ENCODE measurements at places on chromosomes 13 and 19.

- DNase-seq = no peak
Measured at GRCh38 chr13:79780240-79780639, 299.3 kb downstream of the NDFIP2 start.

- no peak for DNase-seq
Measured at GRCh38 chr19:10092648-10093294, 6.7 kb downstream of the SHFL start.

DNA sequence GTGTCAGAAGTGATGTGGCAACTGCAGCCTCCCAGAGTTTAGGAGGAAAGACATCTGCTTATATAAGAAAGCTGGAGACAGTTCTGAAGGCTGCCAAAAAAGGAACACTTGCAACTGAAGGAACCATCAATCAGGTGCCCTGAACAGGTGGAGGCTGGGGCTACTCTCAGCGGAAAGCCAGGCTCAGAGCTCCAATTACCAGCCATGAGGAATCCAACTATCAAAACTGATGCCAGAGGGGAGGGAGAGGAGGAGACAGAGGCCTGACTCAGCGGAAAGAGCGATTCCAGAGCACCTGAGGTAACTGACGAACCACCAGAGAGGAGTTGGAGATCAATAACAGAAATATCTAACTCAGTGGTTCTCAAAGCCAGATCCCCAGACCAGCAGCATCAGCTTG is 24.3 kb downstream of the LEUTX start:
- no peak for DNase-seq

DNA sequence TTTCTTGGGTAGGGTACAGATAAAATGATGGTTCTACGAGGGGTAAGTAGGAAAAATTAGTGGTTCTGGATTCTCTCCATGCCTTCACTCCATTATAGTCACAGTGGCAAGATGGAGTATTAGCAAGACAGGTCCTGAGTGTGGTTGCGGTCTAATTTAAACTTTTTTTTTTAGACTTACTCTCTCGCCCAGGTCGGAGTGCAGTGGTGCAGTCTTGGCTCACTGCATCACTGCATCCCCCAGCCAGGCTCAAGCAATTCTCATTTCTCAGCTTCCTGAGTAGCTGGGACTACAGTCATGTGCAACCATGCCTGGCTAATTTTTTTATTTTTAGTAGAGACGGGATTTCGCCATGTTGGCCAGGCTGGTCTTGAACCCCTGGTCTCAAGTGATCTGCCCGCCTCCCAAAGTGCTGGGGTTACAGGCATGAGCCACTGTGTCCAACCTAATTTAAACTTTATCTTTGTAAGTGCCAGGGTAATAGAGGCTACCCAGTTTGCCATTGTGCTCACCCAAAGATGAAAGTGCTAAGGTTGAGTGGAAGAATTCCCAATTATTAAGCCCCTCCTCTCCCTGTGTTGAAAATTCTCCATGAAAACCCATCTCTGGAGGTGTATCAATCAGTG is 135.6 kb downstream of the TM9SF2 start:
- DNase-seq = no peak

GRCh38 chr19:9308091-9308770 is 1.4 kb downstream of the ZNF699 start:
- DNase-seq = no peak

- DNase-seq = no peak
Measured at GRCh38 chr19:50820086-50820485, 3.5 kb downstream of the KLK1 start.

- DNase-seq = no peak
Measured at GRCh38 chr19:16371540-16371986, 46.9 kb downstream of the KLF2 start.

DNA sequence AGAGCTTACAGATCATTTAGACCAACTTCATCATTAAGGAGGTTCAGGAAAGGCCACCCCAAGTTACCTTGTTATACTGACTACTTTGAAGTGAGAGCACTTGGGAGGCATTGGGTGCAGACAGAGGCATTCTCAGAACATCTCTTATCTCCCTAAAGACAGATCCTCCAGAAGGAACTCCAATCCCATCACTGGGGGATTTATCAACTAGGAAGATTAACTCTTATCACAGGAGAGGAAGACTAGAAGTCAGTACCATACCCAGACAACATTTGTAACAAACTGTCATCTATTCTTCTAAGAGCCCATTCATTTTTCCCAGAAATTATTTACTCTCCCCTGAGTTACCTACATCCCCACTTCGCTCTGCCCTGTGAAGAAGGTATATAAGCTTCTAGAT is 5.8 kb upstream of the RFXAP start:
- no peak for DNase-seq

DNA sequence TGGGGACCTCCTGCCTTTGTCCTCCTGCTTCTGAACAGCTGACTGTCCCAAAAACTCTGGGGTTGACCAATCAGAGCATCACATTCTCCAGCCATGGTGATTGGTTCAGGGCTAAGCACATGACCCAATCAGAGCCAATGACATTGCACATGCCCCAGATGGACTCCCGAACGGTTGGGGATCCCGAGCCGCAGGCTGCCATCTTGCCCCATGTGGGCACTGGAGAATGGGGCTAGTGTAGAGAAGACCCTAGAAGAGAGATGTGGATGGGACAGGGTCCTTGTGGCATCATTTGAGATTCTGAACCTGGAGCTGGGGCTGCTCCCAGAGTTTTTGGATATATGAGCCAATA is 31.3 kb upstream of the PEPD start:
- no peak for DNase-seq

DNA sequence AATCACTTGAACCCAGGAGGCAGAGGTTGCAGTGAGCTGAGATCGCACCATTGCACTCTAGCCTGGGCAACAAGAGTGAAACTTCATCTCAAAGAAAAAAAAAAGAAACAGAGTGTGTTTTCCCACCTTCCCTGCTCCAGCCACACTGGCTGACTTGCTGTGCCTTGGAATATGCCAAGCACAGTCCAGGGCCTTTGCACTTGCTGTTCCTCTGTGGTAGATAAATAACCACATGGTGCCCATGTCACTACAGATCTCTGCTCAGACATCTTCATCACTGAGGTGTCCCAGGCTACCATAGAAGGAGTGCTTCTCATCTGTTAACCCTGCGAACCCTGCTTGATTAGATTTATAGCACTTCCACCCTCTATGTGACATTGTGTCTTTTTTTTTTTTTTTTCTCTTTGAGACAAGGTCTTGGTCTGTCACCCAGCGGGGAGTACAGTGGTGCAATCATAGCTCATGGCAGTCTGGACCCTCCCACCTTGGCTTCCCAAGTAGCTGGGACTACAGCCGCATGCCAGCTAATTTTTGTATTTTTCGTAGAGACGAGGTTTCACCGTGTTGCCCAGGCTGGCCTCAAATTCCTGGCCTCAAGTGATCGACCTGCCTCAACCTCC is 10.4 kb downstream of the SMARCA4 start:
- no peak for DNase-seq

- DNase-seq = no peak
Measured at GRCh38 chr19:46732172-46732938, 13.5 kb upstream of the FKRP start.

- no peak for DNase-seq
Measured at GRCh38 chr13:95121516-95121915, 179.7 kb downstream of the ABCC4 start.

GRCh38 chr13:23572836-23573235 is 2.6 kb downstream of the TNFRSF19 start:
- no peak for DNase-seq

DNA sequence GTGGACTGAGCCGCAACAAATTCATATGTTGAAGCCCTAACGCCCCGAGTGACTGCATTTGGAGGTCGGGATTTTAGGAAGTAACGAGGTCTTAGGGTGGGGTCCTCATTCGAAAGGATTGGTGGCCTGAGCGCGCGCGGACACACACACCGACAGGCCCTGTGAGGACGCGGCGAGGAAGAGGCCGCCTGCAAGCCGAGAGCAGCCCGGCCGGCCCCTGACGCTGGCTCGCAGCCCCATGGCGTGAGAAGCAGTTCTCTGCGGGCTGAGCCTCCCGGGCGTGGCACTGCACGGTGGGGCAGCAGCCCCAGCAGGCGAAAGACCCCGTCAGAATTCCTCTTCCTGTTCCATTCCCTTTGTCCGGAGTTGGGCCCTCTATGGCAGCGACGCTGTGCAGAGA is 131.2 kb downstream of the CRYL1 start:
- DNase-seq = no peak

DNA sequence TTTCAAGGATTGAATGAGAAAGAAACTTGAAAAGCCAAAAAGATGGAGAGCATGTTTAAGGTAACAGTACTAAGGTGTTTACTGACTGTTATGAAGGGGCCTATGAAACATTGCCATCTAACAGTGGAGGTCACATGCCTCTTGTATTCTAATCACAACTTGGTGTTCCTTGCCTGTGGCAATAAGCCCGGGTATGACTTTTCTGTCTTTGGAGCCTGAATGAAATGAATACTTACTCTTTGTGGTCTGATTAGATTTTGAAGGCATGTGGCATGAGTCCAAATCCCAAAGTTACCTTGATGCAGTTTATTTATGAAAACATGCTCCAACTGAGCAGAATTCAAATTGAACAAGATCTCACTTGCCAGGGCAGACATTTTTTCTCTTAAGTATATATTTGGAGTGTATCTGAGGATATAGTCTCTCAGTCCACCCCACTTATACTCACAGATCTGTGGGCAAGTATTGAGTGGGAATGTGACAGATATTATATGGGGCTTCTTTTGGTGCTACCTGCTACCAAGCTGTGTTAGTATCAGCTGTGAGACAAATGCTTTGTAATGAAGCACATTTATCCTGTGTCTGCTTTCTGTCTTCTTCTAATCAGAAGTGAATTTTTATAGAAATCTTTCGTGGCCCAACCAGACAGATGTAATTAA is 67.5 kb downstream of the B3GLCT start:
- no peak for DNase-seq

- DNase-seq = no peak
Measured at GRCh38 chr19:19460258-19460731, 54.8 kb downstream of the GATAD2A start.

DNA sequence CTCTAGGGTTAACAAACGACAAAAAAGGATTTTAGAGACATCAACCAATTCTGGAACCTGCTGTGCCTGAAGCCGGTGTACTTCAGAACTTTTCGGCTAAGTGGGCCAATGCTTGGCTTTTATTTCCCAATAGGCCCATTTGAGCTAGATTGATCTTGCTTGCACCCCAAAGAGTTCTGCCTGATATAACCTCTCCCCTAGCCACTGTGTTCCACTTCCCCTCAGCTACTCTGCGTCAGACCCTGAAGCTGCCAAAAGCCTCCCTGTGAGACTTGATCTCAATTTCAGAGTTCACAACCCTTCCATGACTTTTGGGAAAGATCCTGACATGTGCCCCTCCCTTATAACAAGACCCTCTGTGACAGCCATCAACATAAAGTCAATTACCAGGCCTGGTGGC is 5.6 kb upstream of the SIGLEC14 start:
- DNase-seq = no peak

DNA sequence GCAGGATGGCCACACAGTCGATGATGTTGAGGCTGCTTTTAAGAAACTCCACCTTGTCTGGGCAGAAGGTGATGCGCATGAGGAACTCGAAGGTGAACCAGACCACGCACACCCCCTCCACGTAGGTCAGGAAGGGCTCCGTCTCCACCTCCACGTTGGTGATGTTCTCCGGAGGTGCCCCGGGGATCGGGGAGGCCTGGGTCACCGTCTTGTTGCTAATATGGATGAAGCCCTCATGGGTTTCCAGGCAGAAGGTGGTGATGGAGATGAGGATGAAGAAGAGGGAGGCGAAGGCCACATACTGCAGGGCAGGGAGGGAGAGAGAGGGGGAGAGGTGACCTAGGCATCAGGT is 5.4 kb downstream of the KCNC3 start:
- DNase-seq = no peak

GRCh38 chr13:113152984-113153809 is 5.3 kb upstream of the PROZ start:
- DNase-seq = no peak

All from cortex of kidney (tissue), 1 donor.